ENCODE measurements at places on chromosomes 6 and 20.

DNA sequence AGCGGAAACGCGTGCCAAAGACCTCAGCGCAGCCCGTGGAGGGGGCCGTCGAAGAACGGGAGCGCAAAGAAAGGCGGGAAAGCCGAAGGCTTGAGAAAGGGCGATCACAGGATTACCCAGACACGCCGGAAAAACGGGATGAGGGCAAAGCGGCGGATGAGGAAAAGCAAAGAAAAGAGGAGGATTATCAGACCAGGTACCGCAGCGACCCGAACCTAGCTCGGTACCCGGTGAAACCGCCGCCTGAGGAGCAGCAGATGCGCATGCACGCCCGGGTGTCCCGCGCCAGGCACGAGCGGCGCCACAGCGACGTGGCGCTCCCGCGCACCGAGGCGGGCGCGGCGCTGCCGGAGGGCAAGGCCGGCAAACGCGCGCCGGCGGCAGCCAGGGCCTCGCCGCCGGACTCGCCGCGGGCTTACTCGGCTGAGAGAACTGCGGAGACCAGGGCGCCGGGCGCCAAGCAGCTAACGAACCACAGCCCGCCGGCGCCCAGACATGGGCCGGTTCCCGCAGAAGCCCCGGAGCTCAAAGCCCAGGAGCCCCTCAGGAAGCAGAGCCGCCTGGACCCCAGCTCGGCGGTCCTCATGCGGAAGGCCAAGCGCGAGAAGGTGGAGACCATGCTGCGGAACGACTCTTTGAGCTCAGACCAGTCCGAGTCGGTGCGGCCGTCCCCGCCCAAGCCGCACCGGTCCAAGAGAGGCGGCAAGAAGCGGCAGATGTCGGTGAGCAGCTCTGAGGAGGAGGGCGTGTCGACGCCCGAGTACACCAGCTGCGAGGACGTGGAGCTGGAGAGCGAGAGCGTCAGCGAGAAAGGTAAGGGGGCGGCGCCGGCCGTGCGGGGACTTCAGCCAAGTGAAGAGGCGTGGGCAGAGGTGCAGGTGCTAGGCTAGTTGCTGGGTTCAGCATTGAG is 296.2 kb downstream of the RIMS1 start:
- no peak for DNase-seq

DNA sequence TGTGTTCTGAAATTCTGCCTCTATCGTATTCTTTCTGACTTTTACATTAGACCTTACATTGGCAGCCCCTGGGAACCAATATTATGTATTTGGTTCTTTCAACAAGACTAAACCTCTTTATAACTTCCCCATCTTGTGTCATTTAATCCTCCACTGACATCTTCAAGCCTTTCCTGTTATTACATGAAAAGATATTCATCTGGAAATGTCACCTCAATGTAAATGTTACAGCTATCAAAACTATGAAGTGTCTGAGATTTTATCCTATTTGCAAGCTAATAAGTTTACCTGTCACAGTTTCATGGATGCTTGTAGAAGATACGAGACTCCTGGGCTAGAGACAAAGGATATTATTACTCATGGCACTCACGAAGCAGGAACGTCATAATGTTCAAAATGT is 43.9 kb upstream of the NOX3 start:
- DNase-seq = no peak

- no peak for DNase-seq
Measured at GRCh38 chr20:63115651-63116411, 100.1 kb downstream of the YTHDF1 start.

DNA sequence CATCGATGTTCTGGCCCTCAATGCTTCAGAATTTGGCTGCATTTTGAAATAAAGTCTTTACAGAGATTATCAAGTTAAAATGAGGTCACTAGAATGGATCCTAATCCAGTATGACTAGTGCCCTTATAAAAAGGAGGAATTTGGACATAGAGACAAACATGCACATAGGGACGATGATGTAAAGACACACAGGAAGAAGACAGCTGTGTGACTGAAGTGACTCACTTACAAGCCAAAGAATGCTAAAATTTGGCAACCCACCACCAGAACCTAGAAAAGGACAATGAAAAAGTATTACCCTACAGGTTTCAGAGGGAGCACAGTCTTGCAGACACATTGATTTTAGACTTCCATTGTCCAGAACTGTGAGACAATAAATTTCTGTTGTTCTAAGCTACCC is 322.8 kb upstream of the GJE1 start:
- DNase-seq = peak; percentile 4

GRCh38 chr6:106187424-106187982 is 101.4 kb downstream of the PRDM1 start:
- no peak for DNase-seq

DNA sequence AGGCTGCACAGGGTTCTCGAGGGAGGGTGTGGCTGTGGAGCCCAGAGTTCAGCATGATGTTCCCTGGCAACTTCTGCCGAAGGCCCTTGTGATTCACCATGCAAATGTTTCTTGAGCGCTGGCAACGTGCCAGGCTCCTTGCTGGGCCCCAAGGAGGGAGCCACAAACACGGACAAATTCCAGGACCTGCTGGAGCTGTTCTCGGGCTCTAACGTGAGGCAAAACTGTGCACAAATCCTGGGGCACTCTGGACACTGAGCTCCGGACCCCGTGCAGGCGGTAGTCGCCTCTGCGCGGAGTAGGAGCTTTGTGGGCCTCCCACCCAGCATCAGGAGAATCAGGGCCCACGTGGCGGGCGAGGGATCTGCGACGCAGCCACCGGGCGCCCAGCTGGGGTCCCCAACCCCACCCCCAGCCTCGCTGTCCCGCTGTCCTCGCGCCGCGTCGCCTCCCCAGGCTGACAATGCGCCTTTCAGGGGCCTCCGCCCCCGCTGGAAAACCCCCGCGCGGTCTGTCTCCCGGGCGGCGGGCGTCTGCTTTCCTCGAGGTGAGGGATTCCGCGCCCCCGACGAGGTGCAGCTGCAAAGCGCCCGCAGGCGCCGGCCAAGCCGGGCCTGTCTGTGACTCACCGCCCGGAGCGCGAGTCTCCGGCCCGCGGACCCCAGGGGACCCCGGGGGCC is 31.7 kb upstream of the SCUBE3 start:
- peak; percentile 23 for DNase-seq

DNA sequence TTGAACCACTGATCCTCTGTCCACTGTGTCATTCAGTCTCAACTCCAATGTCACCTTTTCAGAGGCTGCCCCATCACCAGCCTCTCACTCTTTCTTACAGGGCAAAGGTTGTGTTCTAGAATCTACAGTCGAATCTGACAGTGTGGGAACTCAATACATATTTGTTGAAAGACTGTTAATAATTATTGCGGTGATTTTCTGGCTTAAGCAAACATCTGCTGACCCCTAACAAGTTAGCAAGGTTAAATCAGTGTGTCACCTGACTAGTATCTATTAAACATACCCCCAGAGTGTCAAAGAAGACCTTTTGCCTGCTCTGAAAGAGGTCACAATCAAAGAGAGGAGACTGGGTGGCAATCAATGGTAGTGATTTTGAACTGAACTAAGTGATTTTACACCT is 41.9 kb downstream of the ELOVL2 start:
- no peak for DNase-seq

GRCh38 chr6:119078376-119079282 is at the start of gene FAM184A:
FAM184A (minus strand) TSS chr6:119078664; CDS start chr6:119078299, 365 bp downstream.
- peak; percentile 35 for DNase-seq

GRCh38 chr20:14997791-14998190 is 660.4 kb upstream of the FLRT3 start:
- DNase-seq = no peak

GRCh38 chr6:119035459-119035858 is 43.0 kb downstream of the FAM184A start:
- DNase-seq = no peak

GRCh38 chr20:4869290-4870193 is 131.8 kb downstream of the SLC23A2 start:
- no peak for DNase-seq

- DNase-seq = no peak
Measured at GRCh38 chr20:55205665-55206064, 730.3 kb downstream of the DOK5 start.

- no peak for DNase-seq
Measured at GRCh38 chr6:70409216-70409615, 4.1 kb upstream of the FAM135A start.

DNA sequence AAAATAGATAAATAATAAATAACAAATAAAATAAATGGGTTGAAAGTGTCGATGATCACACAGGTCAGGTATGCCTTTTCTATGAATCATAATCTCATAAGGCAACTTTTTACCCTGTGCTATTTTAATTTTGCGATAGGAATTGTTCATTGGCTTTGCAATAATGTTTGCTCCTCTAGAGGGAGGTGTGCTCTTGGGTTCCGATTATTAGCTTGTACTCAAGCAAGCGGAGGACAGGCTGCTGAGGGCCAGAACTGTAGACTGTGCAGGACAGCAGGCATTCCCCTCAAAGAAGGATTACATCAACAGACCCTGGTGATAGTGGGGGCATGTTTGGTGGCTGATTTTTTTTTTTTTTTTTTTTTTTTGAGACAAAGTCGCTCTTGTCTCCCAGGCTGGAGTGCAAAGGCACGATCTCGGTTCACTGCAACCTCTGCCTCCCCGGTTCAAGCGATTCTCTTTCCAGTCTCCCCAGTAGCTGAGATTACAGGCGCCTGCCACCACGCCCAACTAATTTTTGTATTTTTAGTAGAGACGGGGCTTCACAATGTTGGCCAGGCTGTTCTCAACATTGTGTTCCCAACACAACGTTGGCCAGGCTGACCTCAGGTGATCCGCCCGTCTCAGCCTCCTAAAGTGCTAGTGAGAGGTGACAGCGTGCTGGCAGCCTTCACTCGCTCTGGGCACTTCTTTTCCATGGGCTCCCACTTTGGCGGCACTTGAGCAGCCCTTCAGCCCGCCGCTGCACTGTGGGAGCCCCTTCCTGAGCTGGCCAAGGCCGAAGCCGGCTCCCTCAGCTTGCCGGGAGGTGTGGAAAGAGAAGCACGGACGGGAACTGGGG is 35.6 kb downstream of the RIOK1 start:
- peak; percentile 60 for DNase-seq

GRCh38 chr6:29791162-29791561 is 36.5 kb upstream of the HLA-G start:
- DNase-seq = no peak
